ENCODE measurements at places on chromosomes 1 and 21. TPM values are rescaled to one million over a fixed set of nuclear protein-coding genes. Genes with fewer than 3 reads are reported as not detected.

Gene AMIGO1
- total RNA-seq: 15.1 TPM

DNA sequence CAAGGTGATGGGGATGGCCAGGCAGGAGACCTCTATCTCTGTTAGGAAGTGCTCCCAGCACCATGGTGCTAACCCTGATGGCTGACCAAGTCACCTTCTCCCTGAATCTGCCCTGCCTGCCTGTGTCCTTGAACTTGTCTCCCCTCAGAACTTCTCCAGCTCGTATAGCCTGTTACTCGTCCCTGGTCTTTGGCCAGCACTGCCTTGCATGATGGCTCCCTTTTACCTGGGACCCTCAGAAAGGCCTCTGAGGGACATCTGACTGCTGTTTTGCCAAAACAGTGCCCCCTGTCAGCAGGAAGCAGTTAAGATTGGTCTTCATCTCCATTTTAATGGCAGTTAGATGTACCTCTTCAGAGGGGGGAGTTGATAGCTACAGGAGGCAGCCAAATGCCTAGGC is 148.3 kb downstream of the RHOU start:
- no peaks in the 10 kb centered on the region for H3K36me3 ChIP-seq
- no peak overlapping the region for H3K27ac ChIP-seq
- H3K4me1 ChIP-seq: no peaks in the 10 kb centered on the region
- no peaks in the 10 kb centered on the region for H3K27me3 ChIP-seq

DNA sequence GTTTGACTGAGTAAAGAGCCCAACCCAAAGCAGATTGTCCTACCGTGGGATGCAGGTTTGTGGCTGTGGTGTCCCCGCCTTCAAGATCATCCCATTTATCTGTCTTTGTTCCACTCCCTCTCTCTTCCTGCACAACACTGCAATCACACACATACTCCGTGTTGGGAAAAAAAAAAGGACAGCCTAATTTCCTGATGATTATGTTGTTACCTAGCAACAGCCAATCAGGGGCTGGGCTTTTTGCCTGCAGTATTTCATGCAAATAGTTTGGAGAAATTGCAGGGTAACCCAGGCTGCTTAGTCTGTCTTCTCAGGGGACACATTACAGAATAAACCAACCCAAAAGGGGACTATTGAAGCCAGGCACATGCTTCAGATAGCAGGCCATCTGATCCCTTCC is 38.3 kb downstream of the PHC2 start:
- no peaks in the 10 kb centered on the region for H3K4me1 ChIP-seq
- H3K27me3 ChIP-seq: no peaks in the 10 kb centered on the region

- H3K4me3 ChIP-seq: no peak overlapping the region
- DNase-seq: no peak
- H3K27me3 ChIP-seq: no peaks in the 10 kb centered on the region
- H3K4me1 ChIP-seq: no peaks in the 10 kb centered on the region
These were observed 58.1 kb downstream of the KIAA0040 start for GRCh38 chr1:175134500-175134899.

DNA sequence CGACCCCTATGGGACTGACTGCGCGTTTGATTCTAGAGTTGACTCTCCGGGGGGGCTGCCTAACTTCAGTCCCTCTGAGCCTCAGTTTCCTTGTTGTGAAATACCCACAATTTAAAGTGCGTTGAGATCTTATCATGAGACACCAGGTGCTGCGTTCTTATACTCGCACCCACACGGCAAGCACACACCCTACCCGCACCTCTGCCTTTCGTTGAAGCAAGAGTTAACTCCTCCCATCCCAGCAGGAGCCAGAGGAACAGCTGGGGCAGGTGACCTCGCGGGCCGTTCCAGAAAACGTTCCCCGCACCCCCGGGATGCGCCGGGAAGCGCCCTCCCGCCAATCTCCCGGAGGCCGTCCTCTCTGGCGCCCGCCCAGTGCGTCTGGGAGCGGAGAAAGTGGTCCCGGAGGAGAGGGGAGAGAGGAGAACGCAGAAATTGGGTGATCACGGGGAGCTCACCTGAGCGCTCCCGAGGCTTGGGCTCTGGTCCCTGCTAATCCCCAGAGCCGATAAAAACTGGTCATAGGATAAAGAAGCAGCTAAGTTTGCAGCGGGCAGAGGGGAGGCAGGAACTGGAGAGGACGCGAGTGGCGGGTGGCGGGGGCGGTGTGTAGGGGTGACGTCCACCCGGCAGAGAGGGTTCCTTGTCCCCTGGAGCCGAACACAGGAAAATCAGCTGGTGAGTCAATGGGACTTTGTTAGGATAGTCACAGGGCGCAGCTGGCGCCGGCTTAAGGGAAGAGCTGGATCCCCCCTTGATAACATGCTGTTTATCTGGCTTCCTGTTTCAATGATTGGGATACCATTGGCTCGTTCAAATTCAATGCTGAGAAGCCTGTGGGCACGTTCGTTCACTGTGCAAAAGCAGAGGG is 869 bp downstream of the NAV1 start:
- H3K27ac ChIP-seq: peak overlapping the region; percentile 74
- no peaks in the 10 kb centered on the region for H3K27me3 ChIP-seq
- H3K36me3 ChIP-seq: no peaks in the 10 kb centered on the region
